ENCODE measurements at places on chromosomes 6 and 20.

DNA sequence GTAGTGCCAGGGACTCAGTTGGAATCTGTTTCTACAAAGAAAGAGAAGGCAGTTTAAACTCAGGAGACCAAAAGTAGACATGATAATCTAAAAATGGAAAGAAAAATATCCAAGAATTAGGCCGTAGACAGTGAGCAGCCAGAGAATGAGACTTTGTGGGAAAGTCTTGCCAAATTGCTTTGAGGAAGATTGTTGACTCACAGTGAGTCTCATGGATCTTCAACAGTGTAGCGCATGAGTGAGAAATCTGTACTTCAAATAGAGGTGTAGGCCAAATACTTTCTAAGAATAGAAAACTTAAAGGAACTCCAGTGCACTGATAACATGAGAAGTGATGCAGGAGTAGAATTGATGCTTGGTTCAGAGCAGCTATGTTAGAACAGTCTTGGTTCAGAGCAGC, 284.5 kb downstream of the HTR1B start:
- DNase-seq: peak; percentile 29

GRCh38 chr6:145690969-145691368, 44.4 kb downstream of the EPM2A start:
- no peak for DNase-seq

DNA sequence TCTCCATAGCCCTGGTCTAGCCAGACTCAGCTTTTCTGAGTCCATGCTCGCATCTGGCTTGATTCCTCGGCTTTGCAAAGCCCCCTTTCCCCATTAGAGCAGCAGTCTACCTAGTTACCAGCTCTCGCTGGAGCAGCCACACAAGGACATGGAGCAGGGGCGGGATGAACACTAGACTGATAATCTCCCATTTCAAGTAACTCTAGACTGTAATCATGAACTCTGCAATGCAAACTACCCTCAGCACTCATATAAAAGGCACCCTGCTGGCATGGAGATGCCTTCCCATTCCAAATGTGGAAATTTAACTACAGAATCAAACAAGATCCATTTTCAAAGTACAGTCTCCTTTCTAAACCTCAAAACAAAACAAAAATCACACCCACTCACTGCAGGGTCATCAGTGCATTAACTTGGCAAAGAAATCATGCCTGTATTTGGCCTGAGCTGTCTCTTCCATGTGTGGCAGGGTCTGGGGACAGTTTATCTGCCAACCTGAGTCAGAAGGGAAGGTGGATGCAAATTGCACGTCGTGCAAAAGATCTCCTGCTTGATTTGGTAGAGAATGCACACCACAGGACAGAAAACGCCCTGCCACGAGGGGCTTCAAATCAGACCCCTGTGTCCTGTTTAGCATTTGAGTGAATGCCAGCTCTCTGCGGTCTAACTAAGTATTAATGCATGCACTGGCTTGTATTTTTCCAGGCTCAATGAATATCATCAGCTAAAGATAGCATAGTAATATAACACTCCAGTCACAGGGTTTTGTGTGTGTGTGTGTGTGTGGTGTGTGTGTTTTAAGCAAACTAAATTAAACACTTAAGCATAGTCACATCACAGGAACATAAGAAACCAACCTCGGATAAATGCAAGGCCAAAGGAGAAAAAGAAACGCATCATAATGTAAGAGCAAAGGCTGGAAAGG, 85.3 kb downstream of the MYLK4 start:
- DNase-seq: no peak

DNA sequence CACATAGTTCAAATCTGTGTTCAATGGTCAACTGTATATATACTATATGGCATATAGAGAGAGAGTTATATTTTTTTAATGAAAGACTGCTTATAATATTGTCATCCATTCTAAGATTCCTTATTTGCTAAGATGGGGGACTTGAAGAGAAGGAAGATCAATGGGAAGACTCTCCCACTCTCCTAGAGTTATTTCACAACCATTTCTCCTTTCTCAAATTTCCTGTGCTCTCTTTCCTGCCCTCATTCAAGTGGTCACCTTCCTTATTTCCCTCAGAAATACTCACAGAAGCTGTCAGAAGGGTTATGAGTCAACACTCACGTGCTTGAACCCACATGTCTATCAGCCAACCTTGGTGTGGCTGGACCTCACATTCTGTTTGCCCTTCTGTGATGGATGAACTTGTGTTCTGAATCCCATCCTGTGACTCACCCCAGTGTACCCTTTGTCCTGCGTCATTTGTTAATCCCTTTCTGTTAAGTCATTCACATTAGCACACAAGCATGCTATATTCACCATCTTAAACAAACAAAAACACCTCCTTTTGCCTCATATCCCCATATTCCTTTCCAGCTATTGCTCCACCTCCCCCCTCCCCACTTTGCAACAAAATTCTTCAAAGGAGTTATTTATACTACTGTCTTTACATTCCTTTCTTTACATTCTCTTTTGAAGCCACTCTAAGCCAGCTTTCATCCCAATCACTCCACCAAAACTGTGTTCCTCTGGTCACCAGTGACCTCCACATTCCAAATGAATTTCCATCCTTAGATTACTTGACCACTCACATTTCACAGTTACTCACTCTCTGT, 279.3 kb upstream of the TCF21 start:
- peak; percentile 99 for DNase-seq

DNA sequence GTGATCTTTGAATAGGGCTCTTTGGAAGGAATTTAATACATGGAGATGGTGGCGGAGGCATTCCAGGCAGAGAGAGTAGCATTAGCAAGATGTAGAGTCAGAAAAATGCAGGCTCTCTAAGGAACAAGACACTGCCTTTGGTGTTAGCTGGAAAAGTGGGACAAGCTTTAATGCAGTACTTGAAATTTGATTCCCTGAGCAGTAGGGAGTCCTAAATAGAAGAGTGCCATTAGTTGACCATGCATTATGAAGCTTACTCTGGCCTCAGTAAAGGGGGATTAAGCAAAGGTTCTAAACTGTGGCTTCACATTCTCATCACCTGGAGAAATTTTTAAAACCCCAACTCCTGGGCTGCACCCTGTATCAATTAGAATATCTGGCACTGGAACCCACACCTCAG, 494.8 kb upstream of the SOX4 start:
- no peak for DNase-seq

DNA sequence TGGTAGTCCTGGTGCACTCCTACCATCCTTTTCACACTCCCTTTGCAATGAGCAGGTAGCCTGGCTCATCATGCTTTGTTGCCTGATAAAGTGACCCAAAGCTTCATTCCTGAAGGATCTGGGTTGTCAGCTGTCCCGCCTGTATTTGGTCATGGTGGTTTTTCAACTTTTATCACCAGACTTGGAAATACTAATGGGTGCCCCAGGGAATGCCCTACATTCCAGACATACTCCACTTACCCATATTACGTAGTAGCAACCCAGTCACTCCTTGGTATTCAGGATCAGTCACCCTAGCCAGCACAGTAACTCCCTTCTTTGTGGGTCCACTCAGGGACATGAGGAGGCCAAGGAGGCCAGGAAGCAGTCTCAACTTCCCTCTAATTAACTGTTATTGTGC, 199.2 kb downstream of the MAFB start:
- DNase-seq: peak; percentile 71

- peak; percentile 84 for DNase-seq
These were observed 1.7 kb downstream of the SOD2 start for GRCh38 chr6:159691133-159691962.
